ENCODE measurements at places on chromosomes 6 and 20.
A peak's percentile ranks its signal among the peaks of the same experiment; 100 is the strongest.

DNA sequence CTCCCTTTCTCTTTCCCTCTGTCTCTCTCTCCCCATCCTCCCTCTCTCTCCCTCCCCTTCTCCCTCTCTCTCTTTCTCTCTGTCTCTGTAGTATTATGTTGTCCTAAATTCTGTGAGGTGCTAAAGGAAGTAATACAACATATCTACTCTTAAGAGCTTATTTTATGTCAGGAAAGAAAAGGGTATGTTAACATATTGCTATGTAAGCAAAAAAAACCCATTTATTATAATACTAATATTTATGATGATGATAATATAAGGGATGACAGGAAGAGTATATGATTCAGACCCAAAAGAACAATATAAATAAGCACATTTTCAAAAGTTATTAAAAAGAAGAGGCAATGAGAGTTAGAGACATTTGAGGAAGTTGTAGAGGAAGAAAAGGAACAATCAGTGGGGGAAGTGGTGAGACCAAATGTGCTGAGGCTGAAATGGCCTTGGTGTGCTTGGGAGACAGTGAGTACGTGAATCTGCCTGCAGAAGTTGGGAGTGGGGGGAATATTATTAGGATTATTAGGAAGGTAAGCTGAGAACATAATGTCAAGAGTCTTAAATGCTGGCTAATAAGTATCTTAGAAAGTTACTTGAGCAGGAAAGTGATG lies 303.6 kb upstream of the FERMT1 start:
- DNase-seq: no peak

DNA sequence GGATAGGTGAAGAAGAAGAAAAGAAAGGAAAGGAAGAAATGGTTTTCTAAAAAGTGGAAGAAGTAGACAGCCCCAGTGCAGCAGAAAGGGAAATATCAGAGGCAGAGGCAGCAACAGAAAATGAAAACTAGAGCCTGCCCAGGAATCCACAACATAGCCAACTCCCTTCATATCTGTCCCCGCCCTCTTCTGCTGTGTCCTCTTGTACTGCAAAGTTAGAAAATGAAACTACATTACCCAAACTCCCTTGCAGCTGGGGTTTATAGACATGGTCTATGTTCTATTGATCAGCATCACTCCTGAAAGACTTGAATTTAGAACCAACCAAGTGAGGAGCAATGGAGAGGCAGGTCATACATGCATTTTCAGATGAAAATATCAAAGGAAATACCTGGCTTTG lies 200.5 kb upstream of the PHACTR1 start:
- DNase-seq: no peak

GRCh38 chr6:99867026-99867425 lies 127.0 kb downstream of the MCHR2 start:
- DNase-seq: no peak

GRCh38 chr6:37303091-37303660 lies 45.2 kb upstream of the TMEM217 start:
- no peak for DNase-seq

GRCh38 chr6:41622206-41622988 lies 15.9 kb upstream of the MDFI start:
- DNase-seq: no peak

DNA sequence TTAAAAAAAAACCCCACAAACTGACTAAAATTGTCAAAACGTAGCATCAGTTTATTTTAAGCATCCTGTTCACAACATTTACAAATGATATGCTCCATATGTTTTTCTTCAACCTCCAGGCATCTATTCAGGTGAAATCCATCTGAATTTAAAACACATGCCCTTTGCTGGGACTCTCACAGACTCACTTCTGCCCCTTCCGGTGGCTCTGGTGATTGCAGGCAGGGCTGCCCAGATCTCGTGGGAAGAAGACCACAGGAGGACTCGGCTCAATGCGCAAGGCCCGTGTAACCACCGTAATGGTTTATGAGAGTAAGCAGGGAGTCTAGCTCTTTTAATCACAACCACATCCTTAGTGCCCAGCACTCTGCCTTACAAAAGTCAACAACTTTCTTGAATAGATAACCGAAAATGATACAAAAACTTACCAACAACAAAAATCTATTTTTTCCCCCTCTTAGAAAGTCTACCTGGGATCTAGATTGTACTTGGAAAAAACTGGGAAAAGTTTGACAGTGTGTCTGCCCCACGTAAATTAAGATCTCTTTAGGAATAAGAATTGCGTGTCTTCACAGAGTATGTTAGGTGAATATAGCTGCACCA lies 139.1 kb downstream of the KIF16B start:
- peak; percentile 36 for DNase-seq

- DNase-seq: no peak
Measured at GRCh38 chr6:67717281-67717680, 917.8 kb upstream of the ADGRB3 start.

DNA sequence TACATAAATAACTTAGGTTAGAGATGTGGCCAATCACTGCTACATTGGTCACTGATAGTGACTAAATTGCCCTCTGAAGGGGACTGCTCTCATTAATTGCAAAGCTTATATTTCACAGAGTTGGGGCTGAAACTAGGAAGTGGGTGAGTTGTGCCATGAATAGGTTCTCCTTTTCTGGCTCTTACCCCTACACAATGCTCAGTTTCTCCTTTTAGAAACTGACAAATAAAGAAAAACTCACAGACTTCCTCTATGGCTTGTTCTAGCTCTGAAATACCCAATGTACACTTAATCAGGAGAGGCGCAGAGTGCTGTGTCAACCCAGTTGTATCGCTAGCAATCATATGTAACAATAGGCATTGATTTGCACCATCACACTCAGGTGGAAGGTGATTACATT lies 41.2 kb upstream of the PROKR2 start:
- DNase-seq: no peak

- DNase-seq: no peak
Measured at GRCh38 chr6:44275271-44275748, 5.1 kb downstream of the TMEM151B start.

DNA sequence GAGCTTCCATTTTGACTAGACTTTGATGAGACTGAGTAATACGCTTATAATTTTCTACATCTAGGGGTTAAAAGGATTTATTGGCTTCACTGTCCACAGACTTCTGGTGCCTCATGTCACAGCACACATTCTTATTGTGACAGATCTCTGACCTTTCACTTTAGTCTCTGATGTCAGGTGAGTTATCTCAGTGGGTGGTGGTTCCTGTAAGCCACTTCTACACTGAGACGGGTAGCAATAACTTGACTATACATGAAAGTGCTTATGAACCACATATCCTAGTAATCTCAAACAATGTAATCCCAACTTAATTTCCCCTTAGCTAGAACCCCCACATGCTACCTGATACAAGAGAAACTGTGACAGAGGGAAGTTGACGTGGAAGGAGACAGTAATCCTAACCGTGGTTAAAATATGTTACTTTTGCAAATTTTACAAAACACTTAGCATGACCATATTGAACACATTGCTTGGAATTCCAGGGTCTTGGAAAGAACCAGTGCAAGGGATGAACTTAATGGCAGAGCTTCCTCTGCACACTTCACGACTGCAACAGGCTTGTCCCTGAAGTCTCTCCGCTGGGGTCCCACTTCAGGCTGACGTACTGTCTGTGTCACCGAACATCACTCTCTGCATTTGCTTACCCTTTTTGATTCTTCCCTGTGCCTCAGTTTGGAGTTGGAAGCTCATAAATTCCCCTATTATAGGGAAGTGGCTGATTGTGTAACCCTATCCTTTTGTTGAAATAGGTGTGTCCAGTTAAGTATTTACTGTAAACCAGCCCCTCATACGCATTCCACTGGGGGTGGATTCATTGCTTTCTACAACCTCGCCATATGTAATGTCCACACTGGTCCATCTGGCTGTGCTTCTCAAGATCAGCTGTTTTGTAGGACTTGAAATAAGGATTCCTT lies 6.4 kb upstream of the TRIM40 start:
- DNase-seq: no peak

DNA sequence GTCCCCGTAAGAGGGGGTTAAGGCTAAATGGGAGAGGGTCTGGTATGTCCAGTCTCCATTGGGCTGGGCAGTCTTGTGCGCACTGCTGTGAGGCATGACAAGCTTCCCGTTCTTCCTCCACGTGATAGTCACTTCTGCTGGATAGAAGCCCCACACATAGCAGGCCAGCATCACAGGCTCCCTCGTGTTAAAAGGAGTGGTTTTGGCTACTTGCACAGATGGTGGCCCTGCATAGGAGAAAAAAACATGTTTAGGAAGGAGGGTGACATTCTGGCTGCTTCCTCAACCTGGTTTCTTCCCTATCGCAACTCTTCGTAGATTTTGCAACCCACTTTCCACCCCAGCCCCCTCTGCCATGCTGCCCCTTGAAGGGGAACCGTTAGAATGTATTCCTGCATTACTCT lies 3.6 kb downstream of the HLA-DMB start:
- no peak for DNase-seq

DNA sequence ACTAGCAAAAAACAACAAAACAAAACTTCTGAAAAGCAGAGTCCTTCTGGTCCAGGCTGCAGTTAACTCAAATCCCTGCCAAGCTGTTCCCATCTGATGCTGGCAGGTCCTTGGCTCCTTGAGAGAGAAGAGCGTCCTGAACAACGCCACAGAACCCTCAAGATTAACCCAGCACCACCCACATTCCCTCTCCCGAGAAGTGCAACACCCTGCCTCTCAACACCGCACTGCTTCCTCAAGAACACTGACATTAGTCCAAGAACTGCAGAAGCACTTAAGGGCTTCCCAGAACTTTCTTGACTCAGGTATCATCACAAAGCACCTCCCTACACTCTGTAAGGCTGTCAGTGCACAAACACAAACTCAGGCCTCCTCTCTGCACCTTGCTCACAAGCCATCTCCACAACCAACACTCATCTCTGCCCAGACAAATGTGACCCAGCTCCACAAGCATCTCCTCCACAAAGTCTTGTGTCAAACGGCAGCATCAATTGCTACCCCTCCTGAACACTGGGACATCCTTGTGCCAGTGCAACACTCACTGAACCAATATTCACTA lies 7.5 kb downstream of the MRPL14 start:
- DNase-seq: no peak
